NCI-H187 (cell line): ENCODE measurements at places on chromosomes 12 and 14.

GRCh38 chr12:109719123-109720022, 5.7 kb downstream of the FAM222A start:
- DNase-seq: no peak

DNA sequence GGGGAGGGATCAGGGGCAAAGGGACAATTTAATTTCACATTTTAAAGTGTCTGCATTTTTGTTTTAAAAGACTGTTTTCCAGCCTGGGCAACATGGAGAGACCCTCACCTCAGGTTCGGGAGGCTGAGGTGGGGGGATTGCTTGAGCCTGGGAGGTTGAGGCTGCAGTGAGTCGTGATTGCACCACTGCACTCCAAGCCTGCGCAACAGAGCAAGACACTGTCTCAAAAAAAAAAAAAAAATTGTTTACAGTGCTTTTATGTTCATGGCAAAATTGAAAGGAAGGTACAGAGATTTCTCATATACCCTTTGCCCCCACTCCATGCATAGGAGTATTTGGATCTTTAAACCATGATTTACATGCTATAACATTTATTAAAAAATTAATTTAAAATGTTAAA, 16.4 kb upstream of the HVCN1 start:
- no peak for DNase-seq

- peak; percentile 92 for DNase-seq
These were observed 6.8 kb upstream of the CHD4 start for GRCh38 chr12:6613776-6614512.

DNA sequence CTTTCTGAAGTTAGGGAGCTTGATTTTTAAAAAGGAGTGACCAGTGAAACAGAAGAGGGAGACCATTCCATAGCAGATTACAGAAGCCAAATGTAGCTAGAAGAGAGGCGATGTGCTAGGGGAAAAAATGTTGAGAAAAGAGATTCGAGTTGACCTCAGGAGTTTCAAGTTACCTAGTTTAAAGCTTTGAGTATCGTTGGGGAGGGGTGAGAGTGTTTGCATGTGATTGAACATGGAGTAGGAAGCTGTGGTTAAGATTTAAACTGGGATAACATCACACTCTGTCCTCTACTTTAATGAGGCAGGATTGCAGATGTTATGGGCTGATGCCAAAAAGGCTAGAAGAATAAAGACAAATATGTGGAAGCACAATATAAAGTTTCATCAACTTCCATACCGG, 3.7 kb downstream of the LETMD1 start:
- DNase-seq: no peak

- DNase-seq: no peak
These were observed 49.7 kb downstream of the FAM222A start for GRCh38 chr12:109763201-109763841.

- no peak for DNase-seq
These were observed 2.6 kb downstream of the SERPINA3 start for GRCh38 chr14:94614802-94615201.

DNA sequence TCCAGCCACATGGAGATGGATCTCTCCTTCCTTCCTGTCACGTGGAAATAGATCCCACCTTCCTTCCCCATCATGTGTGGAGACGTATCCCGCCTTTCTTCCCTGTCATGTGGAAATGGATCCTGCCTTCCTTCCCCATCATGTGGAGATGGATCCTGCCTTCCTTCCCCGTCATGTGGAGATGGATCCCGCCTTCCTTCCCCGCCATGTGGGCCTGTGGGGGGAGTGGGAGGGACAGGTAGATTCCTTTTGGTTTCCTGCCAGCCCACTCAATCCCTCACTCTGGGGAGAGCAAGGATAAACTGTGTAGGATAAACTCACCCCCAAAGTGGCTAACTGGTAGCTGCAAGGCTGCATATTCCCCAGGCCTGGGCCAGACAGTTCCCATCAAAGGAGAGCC, 31.7 kb upstream of the TDRD9 start:
- DNase-seq: no peak

DNA sequence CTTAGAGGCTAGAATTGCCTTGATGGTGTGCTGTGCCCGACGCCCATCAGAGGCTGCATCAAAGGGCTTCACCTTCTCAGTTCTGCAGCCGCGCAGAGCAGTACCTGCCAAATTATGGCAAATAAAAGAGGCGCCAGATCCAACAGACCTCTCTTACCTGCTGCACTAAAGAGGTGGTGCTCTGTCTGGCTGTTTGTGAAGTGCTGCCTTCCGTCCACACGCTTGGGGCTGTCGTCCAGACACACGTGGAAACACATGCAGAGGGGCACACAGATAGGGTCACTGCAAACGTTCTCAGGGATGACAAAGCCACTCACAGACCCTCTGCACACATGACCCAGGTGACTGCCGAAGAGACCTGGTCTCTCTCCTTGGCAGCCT, 617.5 kb downstream of the VRK1 start:
- no peak for DNase-seq

- no peak for DNase-seq
These were observed 42.0 kb downstream of the MOK start for GRCh38 chr14:102262929-102263462.

- DNase-seq: no peak
These were observed 12.3 kb downstream of the EP400 start for GRCh38 chr12:131962069-131962468.
